ENCODE measurements at places on chromosomes 3 and 15. TPM values are rescaled to one million over a fixed set of nuclear protein-coding genes. Genes with fewer than 3 reads are reported as not detected.

TM4SF1 gene
- 68.7 TPM for total RNA-seq

SLC22A13 gene
- total RNA-seq = 1.6 TPM

GCHFR gene
- total RNA-seq = 11.5 TPM

CLDND1 gene
- total RNA-seq = 76.0 TPM

GRIP2 gene
- total RNA-seq = not detected

SCAANT1 gene
- total RNA-seq = not detected

CORO2B gene
- 11.9 TPM for total RNA-seq

PPP1R14D gene
- total RNA-seq = not detected

TRIM71 gene
- total RNA-seq = not detected

PLXNB1 gene
- total RNA-seq = 17.3 TPM

ROPN1B gene
- total RNA-seq = not detected

TMCO5A gene
- total RNA-seq = not detected

GABRB3 gene
- 1.2 TPM for total RNA-seq

PSTPIP1 gene
- total RNA-seq = 1.4 TPM

SPG21 gene
- 74.2 TPM for total RNA-seq

FOXB1 gene
- total RNA-seq = not detected

C15orf62 gene
- not detected for total RNA-seq

ALS2CL gene
- 2.1 TPM for total RNA-seq

SUCNR1 gene
- total RNA-seq = 0.16 TPM

SEMA3B gene
- total RNA-seq = 3.1 TPM

GHSR gene
- not detected for total RNA-seq

MYL3 gene
- not detected for total RNA-seq

Data from epithelial cell of alveolus of lung (primary cell).